ENCODE measurements at places on chromosomes 16 and 17. TPM values are rescaled to one million over a fixed set of nuclear protein-coding genes. Genes with fewer than 3 reads are reported as not detected.

GRCh38 chr16:56192986-56193945, 2.0 kb downstream of the GNAO1 start:
- no peak for DNase-seq

- peak; percentile 51 for DNase-seq
These were observed 107.5 kb upstream of the ZNF750 start for GRCh38 chr17:82947051-82947991.

DNA sequence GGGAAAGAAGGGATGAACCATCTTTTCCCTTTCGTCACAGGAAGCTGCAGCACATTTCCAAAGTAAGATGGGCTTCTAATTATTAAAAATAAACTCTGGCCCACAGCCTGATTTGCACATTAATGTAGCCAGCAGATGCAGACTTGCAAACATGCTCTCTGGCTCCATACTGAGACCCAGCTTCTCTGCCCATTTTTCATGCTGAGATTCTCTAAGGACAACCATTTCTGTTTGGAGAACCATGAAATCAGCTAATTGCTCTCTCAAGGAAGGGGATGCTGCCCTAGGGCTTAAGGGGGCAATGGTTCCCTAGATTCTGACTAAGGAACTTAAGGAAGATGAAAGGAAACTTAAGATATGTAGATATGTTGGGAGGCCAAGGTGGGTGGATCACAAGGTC, 63.0 kb upstream of the CES5A start:
- no peak for DNase-seq

DNA sequence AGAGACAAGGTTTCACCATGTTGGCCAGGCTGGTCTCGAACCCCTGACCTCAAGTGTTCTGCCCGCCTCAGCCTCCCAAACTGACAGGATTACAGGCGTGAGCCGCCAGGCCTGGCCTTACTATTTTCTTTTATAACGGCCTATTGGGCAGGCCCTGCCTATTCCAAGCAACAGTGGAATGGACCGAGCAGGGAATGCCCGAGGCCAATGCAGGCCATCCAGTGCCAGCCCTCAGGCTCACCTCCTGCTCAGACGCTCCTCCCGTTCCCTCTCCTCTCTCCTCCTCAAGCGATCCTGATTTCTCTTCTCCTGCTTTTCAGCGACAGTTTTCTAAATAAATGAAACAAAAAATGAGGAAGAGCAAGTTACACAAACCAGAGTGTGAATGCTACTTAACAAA, 12.4 kb downstream of the HBQ1 start:
- no peak for DNase-seq

DNA sequence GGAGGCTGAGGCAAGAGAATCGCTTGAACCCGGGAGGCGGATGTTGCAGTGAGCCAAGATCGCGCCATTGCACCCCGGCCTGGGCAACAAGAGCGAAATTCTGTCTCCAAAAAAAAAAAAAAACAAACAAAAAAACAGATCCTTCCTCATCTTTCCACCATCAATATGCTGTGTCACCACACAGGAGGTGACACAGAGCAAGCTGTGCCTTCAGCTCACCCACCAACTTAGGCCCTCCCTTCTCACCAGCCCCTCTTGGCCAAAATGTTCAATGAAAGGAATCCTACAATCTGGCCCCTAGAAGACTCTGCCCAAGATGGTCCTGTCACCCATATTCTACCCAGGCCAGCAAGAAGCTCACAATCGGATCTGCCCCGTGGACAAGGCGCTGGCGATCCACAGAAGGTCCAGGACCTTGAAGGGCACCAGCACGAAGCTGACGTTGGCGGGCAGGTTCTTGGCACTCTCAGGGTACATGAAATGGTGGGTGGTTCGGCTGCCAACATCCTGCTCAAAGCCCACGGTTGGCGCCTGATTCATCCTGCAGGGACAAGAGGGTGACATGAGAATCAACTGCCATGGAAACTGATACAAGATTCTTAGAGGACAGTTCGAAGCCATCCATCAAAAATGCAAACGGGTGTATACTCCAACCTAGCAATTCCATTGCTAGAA, 41.4 kb downstream of the DDX19A start:
- DNase-seq, result no peak

- no peak for DNase-seq
These were observed 3.7 kb downstream of the ARHGAP27 start for GRCh38 chr17:45428931-45429338.

DNA sequence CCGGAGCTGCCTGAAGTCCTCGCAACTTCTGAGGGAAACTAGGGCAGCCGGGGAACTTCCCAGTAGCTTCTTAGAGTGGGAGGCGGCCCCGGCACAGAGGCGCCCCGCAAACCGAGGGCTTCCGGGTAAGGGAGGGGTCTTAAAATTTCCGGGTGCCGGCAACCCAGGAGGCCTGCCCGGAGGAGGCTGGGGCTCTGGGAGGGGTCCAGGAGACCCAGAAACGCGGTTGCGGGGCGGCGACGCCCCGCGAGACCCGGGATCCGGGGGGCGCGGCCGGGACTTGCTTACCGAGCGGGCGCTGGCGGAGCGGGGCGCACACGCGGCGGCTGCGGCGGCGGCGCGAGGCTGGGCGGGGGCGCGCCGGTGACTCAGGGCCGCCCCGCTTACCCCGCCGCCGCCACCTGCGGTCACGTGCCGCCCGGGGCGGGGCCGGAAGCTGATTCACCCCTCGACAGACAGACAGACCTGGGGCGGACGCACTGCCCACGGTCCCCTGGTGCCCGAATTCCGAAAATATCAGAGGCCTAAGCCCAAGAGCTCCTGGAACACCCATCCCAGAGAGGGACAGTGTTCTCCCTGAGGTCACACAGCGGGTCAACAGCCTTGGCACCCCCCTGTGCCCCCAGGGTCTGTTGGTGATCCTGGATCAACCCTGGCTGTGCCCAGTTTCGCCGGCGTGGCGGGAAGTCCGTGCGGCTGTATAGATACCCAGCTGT, at the start of gene FAM83G:
Gene FAM83G, minus strand, starts transcription at position 344 of the 716 bp plus-strand sequence. CDS start 723 bp downstream, outside the sequence.
- DNase-seq, result peak; percentile 91

- peak; percentile 38 for DNase-seq
These were observed 111.3 kb downstream of the C16orf78 start for GRCh38 chr16:49484936-49485335.

- DNase-seq, result no peak
These were observed 30.1 kb downstream of the CEP95 start for GRCh38 chr17:64536913-64537312.

DNA sequence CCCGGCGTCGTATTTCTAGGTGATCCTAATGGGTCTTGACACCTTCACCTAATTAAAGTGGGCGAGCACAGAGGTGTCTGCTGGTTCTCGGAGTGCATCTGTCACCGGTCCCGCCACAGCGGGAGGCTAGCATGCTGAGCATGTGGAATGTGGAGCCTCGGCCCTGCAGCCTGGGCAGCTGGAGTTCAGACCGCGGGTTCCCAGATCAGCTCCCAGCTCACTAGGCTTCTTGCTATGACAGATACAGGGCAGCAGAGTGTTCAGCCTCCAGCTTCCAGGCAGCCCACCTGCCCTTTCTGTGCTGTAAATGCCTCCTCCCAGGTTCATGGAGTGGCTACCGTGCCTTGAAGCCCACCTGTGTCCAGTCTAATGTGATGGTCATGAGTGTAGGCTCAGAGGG, 166.7 kb downstream of the CPPED1 start:
- DNase-seq, result no peak

DNA sequence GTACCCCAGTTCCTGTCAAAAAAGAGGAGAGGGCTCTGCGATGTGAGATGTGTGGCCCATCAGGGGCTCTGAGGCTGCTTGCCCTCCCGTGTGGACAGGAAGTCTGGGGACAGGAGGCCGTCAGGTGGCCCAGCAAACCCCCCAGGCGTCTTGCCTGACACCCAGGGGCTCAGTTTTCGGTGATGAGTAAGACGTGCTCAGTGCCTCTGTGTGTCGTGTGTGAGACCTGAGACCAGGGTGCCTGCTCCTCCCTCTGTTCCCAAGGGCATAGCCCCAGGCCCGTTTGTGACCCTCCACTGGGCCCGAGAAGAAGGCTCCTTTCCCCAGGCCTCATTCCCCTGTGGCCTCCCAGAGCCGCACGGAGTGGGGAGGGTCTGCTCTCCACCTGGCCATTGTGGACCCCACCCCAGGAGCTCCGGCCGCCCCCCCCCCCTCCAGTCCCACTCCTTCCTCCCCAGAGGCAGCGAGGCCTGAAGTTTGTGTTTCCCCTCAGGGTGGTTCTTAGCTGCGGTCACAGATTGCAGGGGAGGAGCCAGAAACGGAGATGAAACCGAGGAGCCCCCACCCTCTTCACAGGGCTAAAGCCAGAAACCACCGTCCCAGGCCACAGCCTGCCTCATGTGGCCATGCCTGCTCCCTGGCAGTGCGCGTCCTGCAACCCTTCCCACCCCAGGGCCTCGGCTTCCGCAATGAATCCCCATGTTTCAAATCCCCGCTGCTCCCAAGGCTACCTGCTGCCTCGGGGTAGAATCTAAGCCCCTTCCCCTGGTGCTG, 4.9 kb upstream of the ACTG1 start:
- DNase-seq, result peak; percentile 80

DNA sequence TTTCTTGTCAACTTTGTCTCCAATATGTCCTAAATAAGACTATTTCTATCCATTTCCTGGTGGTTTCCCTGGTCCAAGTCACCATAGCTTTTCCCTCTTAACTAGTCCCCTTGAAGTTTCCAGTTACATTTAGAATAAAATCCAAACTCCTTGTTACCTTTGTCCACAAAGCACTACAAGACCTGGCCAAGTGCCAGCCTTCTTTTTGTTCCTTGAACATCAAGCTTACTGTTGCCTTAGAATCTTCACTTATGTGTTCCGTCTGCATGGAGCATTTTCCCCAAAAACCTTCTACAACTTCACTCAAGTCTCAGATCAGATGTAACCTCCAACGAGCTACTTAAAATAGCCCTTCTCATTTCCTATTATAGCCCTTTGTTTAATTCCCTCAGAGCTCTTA, 101.4 kb downstream of the ITFG1 start:
- no peak for DNase-seq

DNA sequence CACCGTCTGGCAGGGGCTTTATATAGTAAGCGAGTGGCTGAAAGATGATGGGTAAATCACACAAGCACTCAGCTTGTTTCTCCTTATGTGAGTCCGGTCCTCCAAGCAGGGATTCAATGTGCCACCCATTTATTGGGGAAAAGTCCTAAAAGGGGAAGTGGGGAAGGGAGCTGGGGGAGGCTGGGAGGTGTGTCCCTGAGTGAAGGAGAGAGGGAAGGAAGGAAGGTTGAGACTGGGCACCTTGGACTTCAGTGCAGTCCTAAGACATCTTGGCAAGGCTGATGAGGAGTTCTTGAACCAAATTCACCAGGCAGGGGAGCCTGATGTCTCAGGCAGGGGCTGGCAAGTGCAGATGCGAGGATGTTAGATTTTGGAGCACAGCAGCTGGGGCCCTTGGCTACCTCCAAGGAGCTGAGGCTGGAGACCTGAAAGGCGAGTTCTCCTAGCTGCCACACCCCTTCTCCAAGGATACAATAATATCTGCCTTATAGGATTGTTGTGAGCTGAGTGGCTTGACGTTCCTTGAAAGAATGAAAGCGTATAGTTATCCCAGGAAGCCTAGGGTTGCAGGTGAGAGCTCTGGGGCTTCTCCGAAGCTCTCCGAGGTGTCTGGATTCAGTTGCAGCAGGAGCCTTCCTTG, 23.0 kb upstream of the CYLD start:
- DNase-seq, result no peak

GRCh38 chr17:43341715-43342588, 56.8 kb upstream of the ARL4D start:
- no peak for DNase-seq

DNA sequence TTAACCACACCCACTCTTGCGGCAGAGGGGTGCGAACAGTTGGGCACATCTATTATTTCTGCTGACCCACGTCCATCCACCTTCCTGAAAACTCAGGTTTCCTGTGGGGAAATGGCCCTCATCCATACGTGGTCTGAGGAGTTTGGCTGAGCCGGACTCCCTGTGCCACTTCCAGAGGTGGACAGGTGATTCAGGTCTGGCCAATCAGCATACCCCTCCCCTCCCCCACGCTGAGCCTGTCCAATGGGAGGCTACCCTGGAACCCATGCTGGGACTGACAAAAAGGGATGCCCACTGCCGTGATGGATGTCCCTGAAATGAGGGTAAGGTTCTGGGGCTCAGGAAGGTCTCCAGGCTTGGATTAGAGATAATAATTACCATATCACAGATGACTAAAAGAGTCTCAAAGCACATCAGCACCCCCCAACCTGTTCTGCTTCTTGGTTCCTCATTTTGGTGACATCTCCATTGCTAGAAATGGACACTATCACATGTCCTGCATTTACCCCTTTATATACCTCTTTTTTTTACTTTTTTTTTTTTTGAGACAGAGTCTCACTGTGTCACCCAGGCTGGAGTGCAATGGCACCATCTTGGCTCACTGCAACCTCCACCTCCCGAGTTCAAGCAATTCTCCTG, 5.3 kb upstream of the MAPK7 start:
- no peak for DNase-seq

- no peak for DNase-seq
These were observed 16.8 kb downstream of the SNX20 start for GRCh38 chr16:50664270-50664669.

DNA sequence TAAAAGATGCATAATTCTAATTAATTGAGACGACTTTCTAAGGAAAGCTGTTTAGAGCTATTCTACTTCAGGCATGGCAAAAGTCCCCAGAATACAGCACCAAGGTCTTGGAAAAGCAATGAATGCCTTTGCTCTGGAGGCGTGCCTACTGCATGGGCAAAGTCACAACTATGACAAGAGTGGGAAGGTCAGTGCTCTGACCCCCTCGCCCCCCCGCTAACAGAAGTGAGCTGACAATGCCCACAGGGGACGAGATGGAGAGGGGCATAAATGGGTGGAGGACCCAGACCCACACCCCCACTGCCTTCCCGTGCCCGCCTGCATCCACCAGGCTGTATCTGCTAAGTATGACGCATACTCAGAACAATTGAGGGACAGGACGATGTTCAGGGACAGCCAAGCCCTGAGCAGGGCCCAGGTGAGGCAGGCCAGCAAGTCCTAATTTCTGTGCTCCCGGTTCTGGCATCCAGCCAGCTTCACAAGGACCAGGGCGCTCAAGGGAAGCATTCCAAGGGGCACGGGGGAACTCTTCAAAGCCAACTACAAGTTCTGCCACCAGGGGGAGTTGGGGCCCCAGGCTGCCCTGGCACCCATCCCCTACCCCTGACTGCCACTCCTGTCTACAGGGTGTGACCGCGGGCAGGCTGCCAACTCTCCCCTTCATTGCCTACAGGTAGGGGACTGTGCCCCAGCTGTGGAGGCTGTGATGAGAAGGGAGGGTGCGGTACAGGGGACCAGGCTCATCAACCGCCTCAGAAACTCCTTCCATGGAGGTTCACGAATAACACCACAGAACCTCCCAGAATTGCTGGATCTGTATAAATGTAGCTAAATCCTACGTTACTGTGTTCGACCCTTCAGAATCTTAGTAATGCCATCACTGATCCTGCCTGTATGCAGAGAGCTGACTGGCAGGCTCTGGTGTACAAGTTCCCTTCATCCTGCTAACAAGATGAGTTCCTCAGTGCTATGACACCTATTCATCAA, 20.8 kb downstream of the NPRL3 start:
- DNase-seq, result no peak

The CCL16 gene
- total RNA-seq, result not detected

The GCGR gene
- not detected for total RNA-seq

The TMEM204 gene
- total RNA-seq, result 23.7 TPM

The DRC7 gene
- not detected for total RNA-seq

The HOXB7 gene
- 11.1 TPM for total RNA-seq

The RNF222 gene
- total RNA-seq, result not detected
